Activated naive CD4-positive, alpha-beta T cell treated with Interleukin-2 at 50 U/mL for 16 hours (primary cell): ENCODE measurements at places on chromosomes 4 and X.
A peak's percentile ranks its signal among the peaks of the same experiment; 100 is the strongest.

- no peak for DNase-seq
Measured at GRCh38 chr4:41039317-41039716, 175.0 kb downstream of the APBB2 start.

GRCh38 chrX:69085826-69086225 is 79.4 kb downstream of the PJA1 start:
- DNase-seq = no peak

GRCh38 chrX:54564936-54565335 is 34.9 kb downstream of the GNL3L start:
- no peak for DNase-seq

GRCh38 chr4:1003271-1004070 is 8.0 kb upstream of the FGFRL1 start:
- no peak for DNase-seq

GRCh38 chr4:163353054-163353453 is 9.4 kb downstream of the NPY5R start:
- no peak for DNase-seq

GRCh38 chr4:6680372-6681034 is 13.2 kb upstream of the S100P start:
- DNase-seq = no peak

DNA sequence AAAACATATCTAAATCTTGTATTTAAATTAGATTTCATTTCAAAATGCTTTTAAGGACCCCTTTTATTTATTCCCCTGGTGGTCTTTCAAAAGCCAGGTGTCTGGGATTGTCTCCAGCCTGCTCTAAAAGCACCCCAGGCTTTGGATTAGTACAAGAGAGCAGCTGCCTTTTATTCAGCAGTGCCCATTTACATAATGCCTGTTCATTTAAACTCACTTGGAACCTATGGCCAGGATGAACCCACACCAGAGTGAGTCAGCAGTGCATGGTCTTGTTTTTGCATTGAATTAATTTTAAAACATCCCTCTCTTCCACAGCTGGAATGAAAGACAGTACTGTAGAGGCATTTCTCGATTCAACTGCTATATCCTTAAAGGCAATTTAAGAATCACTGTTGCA is 64.1 kb upstream of the TENM3 start:
- no peak for DNase-seq

GRCh38 chr4:1410491-1411325 is 4.5 kb upstream of the NKX1-1 start:
- DNase-seq = peak; percentile 37

GRCh38 chr4:136112116-136112515 is 1420.2 kb downstream of the PCDH18 start:
- no peak for DNase-seq
